ENCODE measurements at places on chromosomes 5 and 9.

- DNase-seq = no peak
These were observed 278.4 kb upstream of the IRX1 start for GRCh38 chr5:3317051-3317795.

GRCh38 chr5:54514291-54514690 is 3.3 kb upstream of the SNX18 start:
- no peak for DNase-seq

DNA sequence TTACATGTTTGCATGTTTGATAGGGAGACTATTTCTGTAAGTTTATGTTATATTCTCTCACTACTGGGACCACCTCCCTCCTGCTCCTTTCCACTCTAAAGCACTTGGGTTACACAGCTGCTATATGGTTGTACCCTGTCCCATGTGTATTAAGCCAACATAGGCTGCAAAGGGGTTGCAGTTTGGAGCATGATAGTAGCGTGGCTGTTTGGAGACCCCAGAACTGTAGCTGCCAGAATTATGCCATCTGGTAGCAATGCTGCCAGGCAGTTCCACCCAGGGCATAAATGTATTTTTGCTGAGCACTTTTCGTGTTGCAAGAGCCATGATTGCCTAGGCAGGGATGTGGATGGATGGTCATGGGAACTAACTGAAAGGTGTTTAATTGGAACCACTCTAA is 81.8 kb downstream of the CNTLN start:
- DNase-seq = no peak

GRCh38 chr5:17228821-17229291 is 11.4 kb downstream of the BASP1 start:
- DNase-seq = no peak

GRCh38 chr5:170397059-170397458 is 7.9 kb upstream of the KCNMB1 start:
- no peak for DNase-seq

GRCh38 chr9:6818292-6818922 is 60.6 kb downstream of the KDM4C start:
- no peak for DNase-seq

DNA sequence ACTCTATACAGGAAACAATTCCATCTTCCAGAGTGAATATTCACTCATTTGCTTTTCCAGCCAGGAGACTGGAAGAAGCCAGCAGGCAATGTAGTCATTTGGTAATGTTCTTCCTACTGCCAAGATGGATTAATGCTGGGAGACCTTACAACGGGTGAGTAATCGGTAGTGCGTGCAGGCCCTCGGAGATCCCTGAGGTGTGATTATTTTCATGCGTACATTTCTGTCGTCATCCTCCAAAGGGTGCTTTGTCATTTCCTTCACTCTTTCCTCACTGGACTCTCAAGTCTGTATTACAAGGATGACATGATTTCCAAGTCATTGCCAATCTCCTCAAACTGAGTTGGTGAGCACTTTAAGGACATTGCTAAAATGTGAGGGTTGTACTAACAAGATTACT is 263.5 kb downstream of the CWC27 start:
- DNase-seq = no peak

DNA sequence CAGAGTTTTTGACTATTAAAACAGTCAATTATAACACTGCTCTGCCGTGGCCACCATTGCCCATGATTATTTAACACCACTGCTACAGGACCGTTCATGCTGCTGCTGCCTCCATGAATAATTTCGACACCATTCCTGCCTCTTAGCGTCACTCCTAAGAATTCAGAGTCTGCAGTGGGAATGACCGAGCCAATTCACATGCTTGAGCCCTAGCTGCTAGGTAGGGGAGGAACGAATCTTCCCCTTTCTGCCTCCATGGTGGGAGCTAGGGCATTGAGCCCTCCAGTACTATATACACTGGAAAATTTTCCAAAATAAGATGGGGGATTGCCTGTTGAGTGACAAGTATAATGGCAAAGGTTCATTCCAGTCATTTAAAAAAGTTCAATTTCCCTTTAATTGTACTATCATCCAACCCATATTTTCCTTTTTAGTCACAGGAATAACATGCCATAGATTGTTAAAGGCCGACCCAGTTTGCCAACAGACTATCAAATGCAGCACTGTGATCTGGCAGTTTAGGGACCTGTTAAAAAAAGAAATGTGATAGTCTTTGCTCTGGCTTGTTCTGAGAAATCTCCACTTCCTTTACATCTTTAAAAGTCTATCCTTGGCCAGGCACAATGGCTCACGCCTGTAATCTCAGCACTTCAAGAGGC is 13.5 kb upstream of the B4GALT1 start:
- DNase-seq = no peak

DNA sequence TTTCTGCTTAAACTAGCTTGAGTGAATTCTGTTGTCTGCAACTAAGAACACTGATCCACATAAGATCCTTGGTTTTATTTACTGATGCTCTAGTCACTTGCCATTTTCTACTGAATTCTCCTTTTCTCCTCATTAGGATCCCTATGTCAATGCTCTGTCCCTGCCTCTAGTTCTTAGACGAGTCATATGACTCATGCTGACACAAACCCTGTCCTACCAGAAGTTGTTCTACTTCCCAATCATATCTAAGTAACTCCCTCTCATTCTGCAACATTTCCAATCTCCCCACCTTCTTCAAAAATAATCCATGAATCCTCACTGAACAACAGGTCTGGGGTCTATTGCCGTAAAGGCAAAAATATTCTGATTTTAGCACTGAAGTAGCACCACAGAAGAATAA is 47.1 kb upstream of the DMRT1 start:
- DNase-seq = no peak

DNA sequence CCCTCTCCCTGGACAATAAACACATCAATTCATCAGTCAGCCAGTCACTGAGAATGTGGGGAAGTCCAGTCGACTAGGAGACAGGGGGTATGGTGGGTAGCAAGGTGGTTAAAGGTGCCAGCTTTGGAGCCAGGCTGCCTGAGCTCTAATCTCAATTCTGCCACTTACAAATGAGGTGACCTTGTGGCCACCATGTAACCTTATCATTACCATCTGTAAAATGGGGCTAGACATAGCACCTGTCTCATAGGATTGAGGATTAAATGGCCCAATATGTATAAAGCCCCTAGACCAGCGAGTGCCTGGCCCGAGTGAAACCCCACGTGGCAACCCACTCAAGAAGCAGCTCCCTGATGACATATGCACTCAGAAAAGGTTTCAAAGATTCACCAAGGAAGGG is 73.3 kb upstream of the TBC1D2 start:
- DNase-seq = no peak

DNA sequence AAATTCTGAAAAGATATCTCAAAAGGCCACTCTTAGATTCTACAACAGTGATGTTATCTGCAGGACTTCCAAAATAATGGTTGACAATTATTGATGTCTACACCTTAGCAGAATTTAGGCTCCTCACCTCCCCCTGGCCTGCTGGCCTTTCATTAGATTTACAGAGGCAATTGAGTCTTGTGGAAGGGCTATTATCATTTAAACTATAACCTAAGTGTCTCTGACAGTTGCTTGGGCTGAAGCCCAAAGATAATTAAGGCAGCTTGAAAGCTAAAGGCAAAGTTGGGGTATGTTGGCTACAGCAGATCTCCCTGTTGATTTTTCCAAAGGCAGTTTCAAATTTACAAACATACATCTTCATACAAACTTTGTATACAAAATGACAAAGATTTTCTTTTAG is 912.3 kb downstream of the TAF11L14 start:
- no peak for DNase-seq

- DNase-seq = no peak
These were observed 40.6 kb downstream of the IRX2 start for GRCh38 chr5:2710910-2711309.

DNA sequence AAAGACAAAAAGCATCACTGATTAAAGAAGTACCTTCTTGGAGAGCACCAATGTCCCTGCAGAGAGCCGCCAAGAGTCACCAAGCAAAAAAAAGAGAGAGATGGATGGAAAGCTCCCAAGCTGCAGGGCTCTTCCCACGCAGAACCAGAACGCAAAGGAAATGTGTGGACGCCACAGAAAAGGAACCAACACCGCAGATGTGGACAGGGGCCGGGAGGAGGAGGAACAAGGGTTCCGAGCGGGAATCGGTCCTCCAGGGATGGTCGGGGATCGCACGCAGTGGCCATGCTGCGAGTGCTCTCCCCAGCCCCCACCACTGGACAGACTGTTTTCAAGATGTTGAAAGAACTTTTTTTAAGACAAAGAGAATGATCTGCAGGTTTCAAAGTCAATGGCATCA is 40.2 kb upstream of the ZNF354A start:
- DNase-seq = no peak

GRCh38 chr5:158700231-158701006 is 399.3 kb downstream of the EBF1 start:
- no peak for DNase-seq

GRCh38 chr5:35857606-35858205 is 1.0 kb downstream of the IL7R start:
- DNase-seq = no peak

- DNase-seq = no peak
These were observed 2.0 kb downstream of the PDLIM7 start for GRCh38 chr5:177495243-177496060.

- DNase-seq = no peak
These were observed 129.3 kb upstream of the LPCAT1 start for GRCh38 chr5:1652873-1653697.

GRCh38 chr5:6510132-6510531 is 61.5 kb downstream of the UBE2QL1 start:
- no peak for DNase-seq

GRCh38 chr5:67363963-67364362 is 167.4 kb upstream of the CD180 start:
- no peak for DNase-seq

GRCh38 chr9:15154677-15155076 is 152.3 kb downstream of the TTC39B start:
- no peak for DNase-seq

- no peak for DNase-seq
These were observed 525.4 kb upstream of the TLE4 start for GRCh38 chr9:79046401-79046800.

GRCh38 chr9:3868012-3868411 is 342.2 kb upstream of the RFX3 start:
- DNase-seq = no peak

DNA sequence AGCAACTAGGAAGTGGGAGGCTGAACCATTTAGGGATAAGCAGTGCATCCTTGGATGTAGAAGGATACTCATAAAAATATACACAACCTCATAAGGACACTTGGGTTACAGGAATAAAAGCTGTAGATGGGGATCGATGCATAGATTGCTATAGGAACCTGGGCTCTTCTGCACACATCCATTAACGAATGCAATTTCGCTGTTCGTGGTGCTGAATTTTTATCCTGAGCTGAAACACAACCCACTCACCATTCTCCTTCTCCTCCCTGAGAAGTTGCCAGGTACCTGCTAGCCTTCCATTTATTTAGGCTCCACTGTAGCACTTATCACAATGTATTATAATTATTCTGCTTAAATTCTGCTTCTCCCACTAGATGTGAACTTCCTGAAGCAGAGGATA is 320.6 kb upstream of the BRINP1 start:
- DNase-seq = no peak

GRCh38 chr5:64944868-64945267 is 176.1 kb downstream of the CWC27 start:
- no peak for DNase-seq

DNA sequence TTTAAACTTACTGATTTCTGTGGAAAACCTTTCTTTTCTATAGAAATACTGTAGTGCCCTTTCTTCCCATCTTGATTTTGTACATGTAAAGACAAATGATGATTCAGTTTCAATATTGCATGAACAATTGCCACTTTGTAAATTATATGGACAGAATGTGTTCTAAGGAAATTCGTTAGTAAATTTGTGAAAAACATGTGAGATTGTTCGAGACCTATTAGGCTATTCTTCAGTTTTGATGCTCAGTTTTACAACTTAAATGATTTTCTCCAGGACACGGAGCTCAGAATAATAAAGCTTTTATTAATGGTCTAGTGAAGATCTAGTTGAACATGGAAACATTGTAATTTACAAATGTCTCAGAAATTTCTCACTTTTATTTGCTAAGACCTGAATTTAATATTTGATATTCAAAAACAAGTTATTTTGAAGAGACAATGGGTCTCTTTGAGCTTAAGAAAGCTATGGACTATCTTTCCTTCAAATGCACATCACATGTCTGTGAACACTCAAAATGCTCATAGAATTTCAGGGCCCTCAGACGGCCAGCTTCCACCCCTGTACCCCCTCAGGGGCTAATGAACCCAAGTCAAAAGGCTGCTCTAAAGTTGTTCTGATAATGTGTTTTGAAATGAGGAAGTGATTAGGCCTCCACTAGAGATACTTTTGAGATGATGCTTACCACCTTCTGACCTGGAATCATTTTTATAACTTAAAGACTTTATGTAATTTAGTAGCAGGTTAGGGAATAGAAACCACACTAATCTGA is 54.1 kb upstream of the FSD1L start:
- DNase-seq = no peak

GRCh38 chr5:175447571-175447970 is 3.6 kb upstream of the DRD1 start:
- no peak for DNase-seq

- DNase-seq = no peak
These were observed 8.4 kb downstream of the HDAC3 start for GRCh38 chr5:141628175-141628788.

DNA sequence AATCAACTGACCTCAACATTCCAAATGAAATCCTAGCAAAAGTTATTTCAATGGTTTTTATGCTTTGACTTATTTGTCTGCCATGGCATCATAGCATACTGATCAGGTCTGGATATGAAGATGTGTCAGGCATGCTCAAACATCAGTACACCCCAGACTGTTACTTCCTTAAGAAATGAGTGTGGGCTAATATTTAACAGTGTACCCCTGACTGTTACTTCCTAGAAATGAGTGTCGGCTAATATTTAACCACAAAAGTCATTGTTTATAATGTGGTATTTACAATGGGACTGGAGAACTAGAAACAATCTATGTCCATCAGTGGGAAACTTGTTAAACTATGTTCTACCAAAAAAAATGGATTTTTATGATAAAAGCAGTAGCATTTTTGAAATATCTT is 38.1 kb upstream of the HNRNPA0 start:
- no peak for DNase-seq

DNA sequence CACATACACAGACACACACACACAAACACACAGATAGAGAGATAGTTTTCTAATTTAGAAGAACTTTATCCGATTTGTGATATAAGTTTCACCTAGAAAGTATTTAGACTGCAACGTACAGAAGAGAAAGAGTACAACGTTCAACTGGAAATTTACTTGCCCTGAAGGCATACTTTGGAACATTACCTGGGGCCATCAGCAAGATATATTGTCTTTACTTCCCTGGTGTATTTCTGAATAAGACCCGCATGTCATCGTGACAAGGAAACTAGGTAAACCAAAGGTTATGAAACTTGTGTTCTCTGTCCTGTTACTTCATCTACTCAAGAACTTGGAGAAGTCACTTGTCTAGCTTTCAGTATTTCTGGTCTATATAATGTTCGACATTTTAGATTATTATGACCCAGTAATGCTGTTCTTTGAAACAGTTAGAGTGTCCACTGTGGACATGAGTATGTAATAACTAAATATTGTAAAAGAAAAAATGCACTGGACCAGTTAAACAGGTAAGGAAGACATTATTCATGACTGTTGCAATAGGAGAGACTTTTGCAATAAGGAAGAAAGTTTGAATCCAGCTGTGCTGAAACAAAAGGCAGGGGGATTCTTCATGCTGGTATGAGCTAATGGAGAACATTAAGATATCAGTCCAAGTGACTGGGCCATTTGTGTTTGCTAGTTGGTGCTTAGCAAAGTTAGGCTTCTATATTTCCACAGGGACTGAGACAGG is 1791.1 kb downstream of the MAT2B start:
- no peak for DNase-seq
